Lower leg skin (tissue), 4 donors: ENCODE measurements at places on chromosomes 13 and 19.

DNA sequence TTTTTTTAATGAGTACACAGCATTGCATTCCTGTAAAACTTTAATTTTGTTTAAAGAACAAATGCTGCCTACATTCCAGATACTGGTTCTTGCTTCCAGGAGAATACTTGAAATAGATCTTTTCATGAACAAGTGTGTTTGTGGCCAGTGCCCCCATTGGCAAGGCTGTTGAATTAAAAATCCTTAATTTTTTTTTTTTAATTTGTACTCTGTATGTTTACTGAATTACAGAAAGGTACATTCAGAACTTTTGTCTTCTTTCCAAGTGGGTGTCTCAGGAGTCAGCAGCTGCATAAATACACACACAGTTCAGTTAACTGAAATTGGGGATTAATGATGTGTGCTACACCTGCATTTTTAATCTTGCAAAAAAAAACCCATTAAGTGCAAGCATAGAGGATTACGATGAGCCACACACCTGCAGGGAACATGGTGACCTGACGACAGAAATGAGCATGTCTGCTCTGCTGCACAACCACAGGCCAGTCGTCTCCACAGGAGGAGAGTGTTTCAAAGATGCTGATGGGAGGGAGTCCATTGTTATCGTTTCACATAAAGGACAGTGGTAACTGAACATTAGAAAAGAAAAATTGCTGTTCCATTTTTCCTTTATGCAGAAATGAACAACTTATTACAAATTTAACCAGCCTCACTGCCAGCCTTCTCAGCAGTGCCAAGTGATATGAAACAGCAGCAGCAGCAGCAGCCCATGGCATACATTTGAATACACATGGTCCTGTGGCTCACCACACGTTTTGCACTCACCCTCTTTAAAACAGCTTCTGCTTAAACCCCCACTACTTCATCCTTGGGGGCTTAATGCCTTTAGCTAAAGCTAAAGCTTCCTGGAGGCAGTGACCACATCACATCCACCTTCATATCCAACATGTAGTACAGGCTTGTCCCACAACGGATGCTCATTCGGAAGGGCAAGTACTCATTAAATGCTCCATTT lies 72.3 kb upstream of the RFC3 start:
- DNase-seq, result no peak

DNA sequence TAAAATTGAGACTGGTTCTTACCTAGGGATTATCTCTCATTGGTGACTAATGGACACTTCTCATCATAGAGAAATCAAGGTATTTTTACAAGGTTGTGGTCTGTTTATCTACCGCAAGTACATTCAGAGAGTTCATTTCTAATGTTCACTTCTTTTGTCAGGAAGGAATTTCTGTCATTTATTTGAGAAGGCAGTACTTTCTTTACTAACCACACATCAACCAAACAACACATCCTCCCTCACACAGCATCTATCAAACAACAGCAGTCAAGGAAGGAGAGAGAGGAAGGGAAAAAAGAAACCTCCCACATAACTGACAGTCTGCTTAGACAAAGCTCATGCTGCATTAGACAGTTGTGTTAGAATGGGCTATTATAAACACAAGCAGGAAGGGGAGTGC lies 182.3 kb upstream of the KLF12 start:
- no peak for DNase-seq

DNA sequence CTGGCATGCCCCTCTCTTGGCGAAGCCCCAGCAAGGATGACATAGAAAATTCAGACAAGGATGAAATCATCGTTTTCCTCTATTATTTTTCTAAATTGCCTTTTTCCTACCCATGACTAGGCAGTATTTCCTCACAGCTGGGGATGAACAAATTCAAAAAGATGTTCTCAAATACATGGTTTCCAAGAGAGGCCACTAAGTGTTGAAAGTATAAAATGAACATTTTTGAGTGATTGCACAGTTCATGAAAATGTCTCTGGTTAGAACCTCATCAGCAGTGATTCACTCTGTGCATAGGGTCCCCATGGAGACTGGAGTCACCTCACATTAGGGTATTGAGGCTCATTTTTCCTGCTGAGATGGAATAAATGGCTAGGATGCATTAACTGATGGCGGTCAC lies 373.7 kb downstream of the DNAJC15 start:
- no peak for DNase-seq

GRCh38 chr19:38953677-38954076 lies 21.9 kb downstream of the FBXO17 start:
- DNase-seq, result no peak

DNA sequence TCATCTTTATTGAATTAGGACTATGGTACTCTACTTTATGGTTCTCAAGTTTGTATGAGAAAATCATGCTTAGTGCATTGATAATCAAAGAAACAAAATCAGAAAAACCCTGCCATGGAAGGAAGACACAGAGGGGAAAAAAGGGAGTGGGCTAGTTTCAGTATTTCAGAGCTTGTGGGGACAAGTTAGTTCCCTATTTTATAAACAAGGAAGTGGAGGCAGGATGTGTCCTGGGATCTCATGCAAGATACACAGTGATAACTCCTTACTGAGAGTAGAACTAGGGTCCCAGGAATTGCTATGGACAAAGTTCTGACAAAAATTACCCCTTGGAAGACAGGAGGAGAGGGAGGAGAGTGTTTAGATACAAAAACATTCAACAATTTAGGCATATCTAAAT lies 1277.3 kb downstream of the UQCRFS1 start:
- no peak for DNase-seq

- DNase-seq, result no peak
Measured at GRCh38 chr19:43618921-43619261, 538 bp downstream of the ZNF428 start.

- DNase-seq, result no peak
Measured at GRCh38 chr19:36103842-36104552, 6.9 kb upstream of the OVOL3 start.

DNA sequence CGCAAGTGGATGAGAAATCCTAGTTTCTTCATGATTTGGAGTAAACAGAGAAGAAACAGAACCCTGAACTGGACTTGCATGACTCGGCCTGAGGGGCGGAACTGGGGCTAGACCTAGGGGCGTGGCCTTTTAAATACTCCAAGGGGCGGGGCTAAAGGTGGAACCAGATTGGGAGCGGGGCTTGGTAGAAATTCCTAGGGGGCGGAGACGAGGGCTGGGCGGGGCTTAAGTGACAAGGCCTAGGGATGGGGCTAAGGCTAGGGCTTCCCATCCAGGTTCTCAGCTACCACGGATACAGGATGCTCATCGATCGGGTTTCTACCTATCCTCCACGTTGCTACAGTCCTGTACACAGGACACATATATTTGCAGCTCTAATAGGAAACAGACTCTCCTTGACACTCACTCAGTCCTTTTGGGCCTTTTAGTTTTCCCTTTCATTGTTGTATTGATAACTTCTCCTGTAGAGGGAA lies 372 bp upstream of the ZNF699 start:
- DNase-seq, result peak; percentile 85

DNA sequence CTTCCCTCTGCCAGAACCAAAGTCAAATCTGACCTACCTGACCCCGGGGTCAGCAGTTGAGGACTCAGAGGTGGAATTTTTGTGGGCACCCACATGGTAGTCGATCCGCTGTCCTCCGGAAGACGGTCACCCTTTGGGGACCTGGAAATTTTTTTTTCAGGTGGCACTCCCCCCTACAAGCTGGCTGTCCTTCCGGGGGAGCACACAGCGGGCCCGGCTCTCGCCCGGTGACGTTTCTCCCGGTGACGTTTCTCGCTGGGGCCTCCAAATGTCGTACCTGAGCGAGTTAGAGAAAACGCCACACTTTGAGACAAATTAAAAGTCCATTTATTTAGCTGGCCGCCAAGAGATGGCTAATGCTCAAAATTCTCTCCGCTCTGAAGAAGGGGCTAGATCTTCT lies 48.8 kb downstream of the ZFP14 start:
- peak; percentile 23 for DNase-seq

- DNase-seq, result no peak
Measured at GRCh38 chr13:48749144-48749543, 95.4 kb downstream of the CYSLTR2 start.

DNA sequence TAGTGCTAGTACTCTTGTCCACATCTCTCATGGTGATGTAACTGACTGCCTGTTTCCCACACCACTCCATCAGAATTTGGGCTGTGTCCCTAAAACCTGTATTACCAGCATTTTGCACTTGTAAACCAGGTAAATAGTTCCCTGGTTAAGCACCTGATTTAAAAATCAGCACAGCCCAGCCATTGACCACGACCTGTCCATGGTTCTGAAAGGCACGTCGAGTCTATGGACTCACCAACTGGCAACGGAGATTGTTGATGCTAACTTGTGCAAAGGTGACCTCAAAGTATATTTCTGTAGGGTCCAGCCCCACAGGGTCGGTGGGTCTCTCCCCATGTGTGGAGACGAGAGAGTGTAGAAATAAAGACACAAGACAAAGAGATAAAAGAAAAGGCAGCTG lies 46.7 kb upstream of the ZNF835 start:
- DNase-seq, result no peak
